ENCODE measurements at places on chromosomes 6 and 20.
A peak's percentile ranks its signal among the peaks of the same experiment; 100 is the strongest.

DNA sequence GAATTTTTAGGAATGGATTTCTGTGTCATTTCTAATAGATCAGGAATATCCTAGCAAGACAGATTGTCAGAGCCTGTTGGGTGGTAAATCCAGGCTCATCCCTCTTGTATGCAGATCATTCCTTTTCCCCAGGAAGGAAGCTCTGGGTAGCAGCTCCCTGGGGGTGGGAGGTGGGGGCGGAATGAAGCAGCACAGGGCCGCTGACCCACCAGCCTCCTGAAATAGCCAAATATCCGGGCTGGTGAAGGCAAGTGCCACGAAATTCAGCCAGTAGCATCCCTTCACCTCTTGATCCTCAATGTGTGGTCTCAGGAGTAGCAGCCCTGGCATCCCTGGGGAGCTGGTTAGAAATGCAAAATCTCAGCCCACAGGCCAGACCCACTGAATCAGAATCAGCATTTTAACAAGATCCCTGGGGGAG, 256.9 kb downstream of the LRFN2 start:
- DNase-seq, result no peak

- DNase-seq, result no peak
Observed at GRCh38 chr20:49999329-49999728, 16.5 kb downstream of the SNAI1 start.

DNA sequence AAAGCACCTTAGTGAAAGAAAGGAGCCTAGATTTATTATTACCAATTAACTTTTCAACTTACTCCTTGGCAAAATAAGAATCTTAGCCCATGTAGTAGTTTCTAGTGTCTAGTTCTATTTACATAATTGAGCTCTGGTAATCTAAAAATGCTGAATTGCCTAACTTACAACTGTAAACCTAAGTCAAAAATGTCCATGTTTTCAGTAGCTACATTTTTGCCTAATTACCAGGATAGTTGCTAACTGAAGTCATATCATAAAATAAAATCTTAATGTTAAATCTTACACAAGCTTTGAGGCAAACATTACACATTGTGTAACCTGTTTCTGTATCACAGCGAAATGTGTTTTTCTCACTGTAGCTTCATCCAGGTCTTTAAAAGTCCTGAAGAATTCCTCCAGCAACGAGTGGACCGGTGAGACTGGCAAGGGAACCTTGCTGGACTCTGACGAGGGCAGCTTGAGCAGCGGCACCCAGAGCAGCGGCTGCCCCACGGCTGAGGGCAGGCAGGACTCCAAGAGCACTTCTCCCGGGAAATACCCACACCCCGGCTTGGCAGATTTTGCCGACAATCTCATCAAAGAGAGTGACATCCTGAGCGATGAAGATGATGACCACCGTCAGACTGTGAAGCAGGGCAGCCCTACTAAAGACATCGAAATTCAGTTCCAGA, 7.6 kb upstream of the CLDN20 start:
- no peak for DNase-seq

- DNase-seq, result no peak
Observed at GRCh38 chr6:33691456-33692077, 19.9 kb downstream of the UQCC2 start.

DNA sequence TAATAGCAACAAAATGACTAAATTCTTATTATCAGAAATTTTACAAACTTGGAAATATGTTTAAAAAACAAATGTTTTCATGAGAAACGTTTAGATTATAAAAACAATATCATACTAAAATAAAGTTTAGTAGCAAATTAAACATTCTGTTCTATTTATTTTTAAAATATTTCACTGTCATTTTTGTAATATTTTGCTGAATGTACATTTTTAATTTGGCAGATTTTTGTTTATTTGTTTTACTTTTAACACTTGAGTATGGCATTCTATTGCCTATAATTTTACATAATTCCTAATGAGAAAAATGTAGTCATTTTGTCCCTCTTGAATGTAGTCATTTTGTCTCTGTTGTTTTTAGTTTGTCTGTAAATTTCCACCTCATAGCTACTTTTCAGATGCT, 1400.2 kb downstream of the GRIK2 start:
- no peak for DNase-seq

- DNase-seq, result peak; percentile 69
Observed at GRCh38 chr6:55694148-55694547, 115.2 kb upstream of the HMGCLL1 start.

DNA sequence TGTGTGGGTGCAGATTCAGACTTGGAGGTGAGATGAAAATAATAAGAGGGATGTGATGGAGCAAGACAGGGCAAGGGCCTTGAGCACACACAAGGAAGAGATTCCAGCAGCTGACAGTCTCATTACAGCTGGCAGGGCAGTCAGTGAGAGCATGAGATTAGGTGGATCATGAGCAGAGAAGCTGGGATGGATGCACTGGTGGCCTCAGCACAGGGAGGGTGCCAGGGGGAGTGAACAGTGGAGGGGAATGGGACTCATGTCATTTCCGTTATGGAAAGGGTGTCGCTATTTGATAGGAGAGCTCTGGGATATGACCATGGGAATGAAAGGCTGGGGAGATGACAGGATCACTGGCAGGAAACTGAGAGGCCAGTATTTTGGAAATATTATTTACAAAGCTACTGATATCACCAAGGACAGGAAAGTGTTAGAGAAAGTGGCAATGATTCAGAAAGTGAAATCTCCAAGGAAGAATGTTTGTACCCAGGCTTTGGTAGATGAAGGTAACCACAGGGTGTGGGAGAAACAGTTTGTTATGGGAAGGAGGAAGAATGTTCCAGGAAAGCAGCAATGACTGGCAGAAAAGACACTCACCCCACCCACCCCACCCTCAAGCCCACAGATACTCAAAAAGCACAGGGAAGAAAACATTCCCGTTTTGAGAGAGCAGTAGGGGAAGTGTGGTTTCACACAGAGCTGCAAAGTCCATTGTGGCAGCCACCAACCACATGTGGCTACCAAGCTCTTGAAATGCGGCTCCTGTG, 214.7 kb upstream of the PROKR2 start:
- DNase-seq, result peak; percentile 15

DNA sequence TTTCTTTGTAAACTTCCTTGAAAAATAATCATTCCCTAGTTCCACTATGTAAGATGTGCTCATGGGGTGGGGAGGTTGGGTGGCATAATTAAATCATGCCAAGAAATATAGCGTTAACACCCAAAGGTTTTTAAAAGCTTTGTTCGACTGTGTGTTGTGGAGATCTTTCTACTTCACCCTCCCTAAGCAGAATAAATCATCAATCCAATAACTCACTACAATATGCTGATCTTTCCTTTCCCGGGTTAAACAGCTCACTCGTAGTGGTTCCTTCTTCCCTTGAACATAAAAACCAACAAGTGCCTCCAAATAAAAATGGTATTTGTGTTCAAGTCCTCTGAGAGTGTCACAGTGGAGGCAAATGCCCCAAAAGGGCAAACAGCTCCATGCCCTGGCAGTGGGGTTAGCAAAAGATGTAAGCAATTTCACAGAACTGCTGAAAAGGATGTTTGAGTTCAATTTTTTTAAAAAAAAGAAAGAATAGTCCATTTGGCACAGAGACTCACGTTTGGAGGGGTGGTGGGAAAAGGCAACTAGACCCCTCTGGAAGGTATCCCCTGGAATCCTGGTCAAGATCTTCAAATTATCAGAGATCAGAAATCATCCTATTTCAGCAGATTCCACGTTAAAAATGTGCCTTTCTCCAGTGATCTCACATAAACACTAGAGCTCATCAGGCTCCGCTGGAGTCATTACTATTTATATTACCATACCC, 99.1 kb downstream of the TFAP2A start:
- DNase-seq, result peak; percentile 47

DNA sequence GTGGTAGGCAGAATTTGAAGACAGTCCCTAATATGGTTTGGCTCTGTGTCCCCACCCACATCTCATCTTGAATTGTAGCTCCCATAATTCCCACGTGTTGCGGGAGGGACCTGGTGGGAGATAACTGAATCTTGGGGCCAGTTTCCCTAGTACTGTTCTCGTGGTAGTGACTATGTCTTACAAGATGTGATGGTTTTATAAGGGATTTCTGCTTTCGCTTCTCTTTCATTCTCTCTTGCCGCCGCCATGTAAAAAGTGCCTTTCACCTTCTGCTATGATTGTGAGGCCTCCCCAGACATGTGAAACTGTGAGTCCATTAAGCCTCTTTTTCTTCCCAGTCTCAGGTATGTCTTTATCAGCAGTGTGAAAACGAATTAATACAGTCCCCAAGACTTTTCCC, 103.4 kb downstream of the PDE10A start:
- no peak for DNase-seq

- DNase-seq, result peak; percentile 5
Observed at GRCh38 chr6:121539439-121539838, 104.0 kb downstream of the GJA1 start.

DNA sequence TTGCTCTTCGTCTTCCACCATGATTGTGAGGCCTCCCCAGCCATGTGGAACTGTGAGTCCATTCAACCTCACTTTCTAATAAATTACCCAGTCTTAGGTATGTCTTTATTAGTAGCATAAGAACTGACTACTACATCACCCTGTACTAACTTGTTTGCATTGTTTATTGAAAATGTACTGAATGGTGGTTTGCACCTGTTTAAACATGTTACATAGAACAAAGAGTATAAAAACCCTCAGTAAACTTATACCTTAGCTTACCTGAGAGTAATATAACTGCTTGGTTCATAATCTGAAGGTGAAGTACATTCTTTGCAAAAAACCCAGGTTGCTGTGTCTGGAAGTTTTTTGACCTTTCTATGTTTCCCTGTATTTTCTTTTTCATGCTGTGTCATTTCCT, 777.8 kb downstream of the TBC1D32 start:
- no peak for DNase-seq

GRCh38 chr20:61067221-61067620, 184.8 kb upstream of the CDH4 start:
- no peak for DNase-seq

DNA sequence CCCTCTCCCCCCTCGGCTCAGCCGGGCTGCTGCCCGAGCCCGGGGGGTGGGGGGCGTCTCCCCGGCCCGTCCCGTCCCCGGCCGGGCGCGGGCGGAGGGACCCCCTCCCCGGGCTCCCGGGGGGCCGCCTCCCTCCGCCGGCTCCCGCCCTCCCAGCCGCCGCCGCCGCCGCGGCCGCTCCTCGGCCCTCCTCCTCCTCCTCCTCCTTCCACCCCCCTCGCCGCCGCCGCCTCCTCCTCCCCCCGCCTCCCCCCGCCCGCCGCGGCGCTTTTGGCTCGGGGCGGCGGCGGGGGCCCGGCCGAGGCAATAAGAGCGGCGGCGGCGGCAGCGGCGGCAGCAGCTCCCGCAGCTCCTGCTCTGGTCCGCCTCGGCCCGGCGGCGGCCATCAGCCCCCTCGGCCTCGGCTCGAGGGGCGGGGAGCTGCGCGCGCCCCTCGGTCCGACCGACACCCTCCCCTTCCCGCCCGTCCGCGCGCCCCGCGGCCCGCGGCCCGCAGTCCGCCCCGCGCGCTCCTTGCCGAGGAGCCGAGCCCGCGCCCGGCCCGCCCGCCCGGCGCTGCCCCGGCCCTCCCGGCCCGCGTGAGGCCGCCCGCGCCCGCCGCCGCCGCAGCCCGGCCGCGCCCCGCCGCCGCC, 38.7 kb downstream of the GNAS start:
- DNase-seq, result peak; percentile 76

- DNase-seq, result peak; percentile 64
Observed at GRCh38 chr6:46090115-46091079, 39.4 kb upstream of the ENPP4 start.
